Sigmoid colon (tissue), 7 donors: ENCODE measurements at places on chromosomes 1 and 21.

GRCh38 chr21:44716984-44717383 lies 5.6 kb upstream of the TSPEAR start:
- peaks cover 45% of the 10 kb centered on the region for H3K27me3 ChIP-seq
- H3K27ac ChIP-seq: no peak overlapping the region
- no peaks in the 10 kb centered on the region for H3K36me3 ChIP-seq
- DNase-seq: no peak

DNA sequence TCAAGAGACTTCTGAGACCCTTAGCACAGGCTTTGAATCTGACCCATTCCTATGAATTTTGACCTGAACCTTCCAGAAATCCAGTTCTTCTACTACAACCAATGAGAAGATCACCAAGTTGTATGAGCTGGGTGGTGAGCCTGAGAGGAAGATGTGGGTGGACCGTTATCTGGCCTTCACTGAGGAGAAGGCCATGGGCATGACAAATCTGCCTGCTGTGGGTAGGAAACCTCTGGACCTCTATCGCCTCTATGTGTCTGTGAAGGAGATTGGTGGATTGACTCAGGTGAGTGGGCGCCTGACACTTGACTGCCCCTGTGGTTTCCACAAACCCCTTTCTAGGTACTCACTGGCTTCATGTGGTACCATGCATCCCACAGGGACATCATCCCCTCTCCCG lies 20.0 kb upstream of the PIGV start:
- H3K27me3 ChIP-seq: no peaks in the 10 kb centered on the region
- H3K27ac ChIP-seq: no peak overlapping the region
- H3K36me3 ChIP-seq: peaks cover 42% of the 10 kb centered on the region
- no peak overlapping the region for H3K4me3 ChIP-seq
- no peak for DNase-seq

GRCh38 chr1:213977486-213977842 lies 10.3 kb upstream of the PROX1 start:
- no peak overlapping the region for H3K27ac ChIP-seq
- H3K27me3 ChIP-seq: peaks cover 14% of the 10 kb centered on the region
- no peak for DNase-seq

GRCh38 chr21:31042080-31042464 lies 3.8 kb upstream of the KRTAP19-8 start:
- H3K36me3 ChIP-seq: no peaks in the 10 kb centered on the region
- H3K27ac ChIP-seq: no peak overlapping the region
- no peaks in the 10 kb centered on the region for H3K27me3 ChIP-seq
- H3K4me1 ChIP-seq: no peaks in the 10 kb centered on the region
- no peak overlapping the region for H3K4me3 ChIP-seq

GRCh38 chr1:182304218-182304617 lies 87.4 kb downstream of the GLUL start:
- H3K36me3 ChIP-seq: no peaks in the 10 kb centered on the region
- no peak for DNase-seq

- no peaks in the 10 kb centered on the region for H3K27me3 ChIP-seq
- peak overlapping the region; percentile 19 for H3K4me3 ChIP-seq
- peak overlapping the region; percentile 84 for H3K27ac ChIP-seq
- H3K36me3 ChIP-seq: no peaks in the 10 kb centered on the region
- peak; percentile 95 for DNase-seq
- peaks cover 19% of the 10 kb centered on the region for H3K4me1 ChIP-seq
These were observed 14.4 kb upstream of the ERVH48-1 start for GRCh38 chr21:42939582-42940413.

- no peak for DNase-seq
- no peaks in the 10 kb centered on the region for H3K27me3 ChIP-seq
These were observed 671.4 kb upstream of the ADGRL2 start for GRCh38 chr1:81129366-81129765.

DNA sequence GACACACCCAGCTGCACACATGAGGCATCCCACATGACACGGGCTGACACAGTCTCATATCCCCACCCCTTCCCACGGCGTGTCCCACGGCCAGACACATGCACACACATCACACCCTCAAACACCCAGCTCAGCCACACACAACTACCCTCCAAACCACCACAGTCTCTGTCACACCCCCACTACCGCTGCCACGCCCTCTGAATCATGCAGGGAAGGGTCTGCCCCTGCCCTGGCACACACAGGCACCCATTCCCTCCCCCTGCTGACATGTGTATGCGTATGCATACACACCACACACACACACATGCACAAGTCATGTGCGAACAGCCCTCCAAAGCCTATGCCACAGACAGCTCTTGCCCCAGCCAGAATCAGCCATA lies 22.6 kb downstream of the PODN start:
- no peaks in the 10 kb centered on the region for H3K4me1 ChIP-seq
- no peaks in the 10 kb centered on the region for H3K27me3 ChIP-seq
- H3K27ac ChIP-seq: no peak overlapping the region
- H3K36me3 ChIP-seq: peaks cover 63% of the 10 kb centered on the region
- no peak overlapping the region for H3K4me3 ChIP-seq

DNA sequence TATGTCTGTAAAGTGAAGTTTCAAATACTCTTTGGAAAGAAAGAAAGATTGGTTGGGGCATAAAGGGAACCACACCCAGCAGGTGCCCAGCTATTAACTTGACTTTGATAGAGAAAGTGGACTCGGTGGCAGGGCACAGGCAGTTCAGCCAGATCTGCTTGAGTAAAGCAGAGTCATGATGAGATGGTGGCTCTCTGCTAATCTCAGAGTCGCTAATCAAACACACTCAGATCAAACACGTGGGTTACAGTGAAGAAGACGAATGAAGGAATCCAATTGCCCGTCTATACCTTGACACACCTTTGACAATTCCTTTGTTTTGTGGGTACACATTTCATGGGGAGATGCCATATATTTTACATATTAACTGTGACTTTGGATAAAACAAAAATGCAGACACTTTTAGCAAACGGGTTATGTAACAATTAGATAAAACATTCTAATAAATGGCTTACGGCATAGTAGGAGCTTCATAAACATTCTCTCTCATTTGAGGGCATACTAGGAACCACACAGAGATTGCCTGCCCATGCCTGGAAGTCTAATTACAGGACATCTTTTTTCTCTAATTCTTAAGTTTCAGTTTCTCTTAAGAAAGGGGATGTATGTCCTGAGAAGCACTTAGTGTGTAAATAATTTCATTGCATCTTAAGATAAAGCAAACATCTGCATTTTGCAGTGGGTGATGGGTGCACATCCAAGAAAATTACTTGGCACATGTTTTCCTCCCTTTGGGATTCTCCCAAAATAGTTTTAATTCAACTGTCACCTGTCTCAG lies 7.2 kb downstream of the CBR1 start:
- H3K4me3 ChIP-seq: no peak overlapping the region
- no peak overlapping the region for H3K27ac ChIP-seq
- DNase-seq: no peak
- no peaks in the 10 kb centered on the region for H3K36me3 ChIP-seq

DNA sequence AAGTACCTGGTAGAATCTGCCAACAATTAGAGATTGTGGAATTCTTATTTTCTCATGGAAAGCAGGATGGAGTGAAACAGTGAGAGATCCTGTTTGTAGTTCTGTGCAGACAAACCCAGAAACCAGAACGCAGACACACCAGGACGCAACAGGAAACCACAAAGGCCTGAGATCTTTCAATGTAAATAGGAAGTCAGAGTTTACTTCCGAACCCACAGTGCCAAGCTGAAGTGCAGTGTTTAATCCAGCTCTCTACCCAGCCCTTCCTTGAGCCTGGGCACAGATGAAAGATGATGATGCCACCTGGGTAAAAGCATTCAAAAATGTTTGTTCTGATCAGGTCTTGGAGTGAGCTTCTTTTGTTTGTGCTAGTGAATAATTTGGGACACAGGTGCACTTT lies 244.2 kb upstream of the HOOK1 start:
- peaks cover 4% of the 10 kb centered on the region for H3K4me1 ChIP-seq
- no peak overlapping the region for H3K27ac ChIP-seq
- H3K27me3 ChIP-seq: no peaks in the 10 kb centered on the region
- H3K4me3 ChIP-seq: no peak overlapping the region
- no peak for DNase-seq
- H3K36me3 ChIP-seq: no peaks in the 10 kb centered on the region

DNA sequence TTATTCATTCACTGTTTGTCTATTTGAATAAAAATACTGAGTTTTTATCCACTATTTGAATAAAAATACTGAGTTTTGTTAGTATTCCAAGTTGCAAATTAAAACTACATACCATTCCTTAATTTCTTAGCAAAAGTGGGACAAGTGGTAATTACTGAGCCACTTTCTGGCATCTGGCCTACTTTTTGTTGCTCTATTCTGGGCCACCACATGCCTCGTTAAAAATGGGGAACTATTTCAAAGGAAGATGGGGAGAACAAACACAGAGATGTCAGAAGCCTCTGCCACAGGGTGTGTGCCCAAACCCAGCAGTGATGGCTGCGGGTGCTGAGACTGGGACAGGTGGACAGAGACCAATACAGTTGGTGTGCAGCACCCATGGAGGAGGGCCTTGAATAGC lies 14.6 kb downstream of the PIGP start:
- no peak for DNase-seq
- no peaks in the 10 kb centered on the region for H3K27me3 ChIP-seq
- peaks cover 11% of the 10 kb centered on the region for H3K4me1 ChIP-seq

DNA sequence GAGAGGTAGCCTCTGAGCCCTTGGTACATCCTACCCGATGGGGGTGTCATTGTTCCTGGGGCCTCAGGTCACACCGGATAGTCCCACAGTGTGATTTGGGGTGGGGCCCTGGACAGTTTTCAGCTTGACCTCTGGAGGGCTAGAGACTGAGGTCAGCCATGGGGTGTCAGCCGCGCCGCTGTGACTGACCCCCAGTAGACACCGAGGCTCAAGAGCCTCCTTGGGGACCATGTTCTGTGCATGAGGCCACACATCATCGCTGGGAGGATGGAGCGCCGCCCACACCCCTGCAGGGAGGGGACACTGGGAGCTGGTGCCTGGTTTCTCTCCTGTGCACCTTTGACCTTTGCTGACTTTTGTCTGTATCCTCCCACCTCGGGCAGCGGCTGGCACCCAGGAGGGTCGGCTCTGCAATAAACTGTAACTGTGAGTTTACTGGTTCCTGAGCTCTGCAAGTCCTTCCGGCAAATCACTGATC lies 22.6 kb downstream of the ITGB2 start:
- H3K36me3 ChIP-seq: peaks cover 6% of the 10 kb centered on the region
- H3K27me3 ChIP-seq: no peaks in the 10 kb centered on the region
- no peaks in the 10 kb centered on the region for H3K4me1 ChIP-seq
- no peak for DNase-seq

- H3K27me3 ChIP-seq: no peaks in the 10 kb centered on the region
- no peak overlapping the region for H3K27ac ChIP-seq
- no peak overlapping the region for H3K4me3 ChIP-seq
- H3K36me3 ChIP-seq: no peaks in the 10 kb centered on the region
- no peak for DNase-seq
These were observed 126.8 kb upstream of the TNR start for GRCh38 chr1:175870217-175870616.

DNA sequence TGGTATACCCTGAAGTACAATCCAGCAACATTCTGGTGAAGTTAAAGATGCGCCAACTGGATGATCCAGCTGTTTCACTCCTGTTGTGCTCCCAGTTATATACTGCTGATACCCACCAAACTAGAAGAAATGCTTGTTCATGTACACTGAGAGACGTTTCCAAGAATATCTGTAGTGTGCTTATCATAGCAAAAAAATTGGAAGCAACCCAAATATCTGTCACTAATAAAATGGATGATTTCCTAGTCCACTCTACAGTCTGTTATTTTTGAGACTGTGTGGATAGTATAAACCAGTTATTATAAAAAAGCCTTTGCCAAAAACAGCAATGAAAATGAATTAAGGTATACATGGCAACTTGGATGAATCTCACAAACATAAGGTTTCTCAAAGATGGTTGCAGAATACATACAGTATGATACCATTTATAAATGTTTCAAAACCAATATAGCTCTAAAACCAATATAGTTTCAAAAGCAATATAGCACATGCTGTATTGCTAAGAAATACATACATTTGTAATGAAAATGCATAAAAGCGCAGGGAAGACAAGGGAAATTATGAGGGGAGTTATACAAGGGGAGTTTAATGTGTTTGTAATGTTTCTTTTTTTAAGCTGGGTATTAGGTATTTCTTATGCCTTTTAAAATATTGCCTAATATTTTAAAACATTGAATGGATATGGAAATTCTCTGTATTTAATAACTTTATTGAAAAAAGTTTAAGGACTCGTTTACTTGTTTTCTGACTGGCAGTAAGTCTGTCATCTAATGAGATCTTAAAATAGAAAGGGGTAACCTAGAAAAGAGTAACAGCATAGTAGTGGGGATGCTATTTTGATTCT lies 36.5 kb downstream of the GPSM2 start:
- H3K36me3 ChIP-seq: no peaks in the 10 kb centered on the region
- H3K27me3 ChIP-seq: no peaks in the 10 kb centered on the region
- no peak overlapping the region for H3K4me3 ChIP-seq
- no peak overlapping the region for H3K27ac ChIP-seq
- DNase-seq: no peak

DNA sequence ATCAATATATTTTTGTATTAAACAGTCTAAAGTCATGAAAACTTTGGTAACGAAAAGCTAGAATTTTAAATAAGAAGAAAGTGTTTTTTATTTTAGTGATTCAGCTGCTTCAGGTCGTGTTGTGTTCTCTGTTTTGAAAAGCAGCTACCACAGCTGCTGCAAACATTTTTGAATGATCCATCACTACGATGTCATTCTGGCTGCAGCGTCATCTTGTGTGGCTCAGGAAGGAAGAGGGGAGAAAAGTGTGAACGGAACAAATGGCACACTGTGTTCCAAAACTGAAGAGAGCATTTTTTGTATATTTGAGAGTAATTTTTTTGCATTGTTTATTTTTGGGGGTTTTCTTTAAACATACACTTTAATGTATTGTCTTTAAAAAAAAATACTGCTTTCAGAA lies 323.0 kb upstream of the ADGRL2 start:
- no peak overlapping the region for H3K27ac ChIP-seq
- no peak for DNase-seq
- H3K27me3 ChIP-seq: no peaks in the 10 kb centered on the region
- no peak overlapping the region for H3K4me3 ChIP-seq
- H3K36me3 ChIP-seq: no peaks in the 10 kb centered on the region

- H3K4me1 ChIP-seq: no peaks in the 10 kb centered on the region
- H3K36me3 ChIP-seq: no peaks in the 10 kb centered on the region
- no peak overlapping the region for H3K27ac ChIP-seq
- no peak overlapping the region for H3K4me3 ChIP-seq
These were observed 52.7 kb downstream of the AGBL4 start for GRCh38 chr1:49971088-49971487.

DNA sequence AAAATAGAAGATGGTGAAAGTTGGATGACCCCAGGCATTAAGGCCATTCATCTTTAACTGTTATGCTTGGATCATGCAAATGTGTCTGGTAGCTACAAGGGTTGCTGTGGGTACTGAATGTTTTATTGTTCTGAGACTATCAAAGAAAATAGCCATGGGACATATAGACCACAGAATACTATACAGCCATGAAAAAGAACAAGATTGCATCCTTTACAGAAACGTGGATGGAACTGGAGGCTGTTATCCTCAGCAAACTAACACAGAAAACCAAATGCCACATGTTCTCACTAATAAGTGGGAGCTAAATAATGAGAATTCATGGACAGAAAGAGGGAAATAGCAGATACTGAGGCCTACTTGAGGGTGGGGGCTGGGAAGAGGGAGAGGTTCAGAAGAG lies 249.0 kb downstream of the LTN1 start:
- H3K4me1 ChIP-seq: peaks cover 4% of the 10 kb centered on the region
- no peaks in the 10 kb centered on the region for H3K27me3 ChIP-seq
- no peak overlapping the region for H3K27ac ChIP-seq
- H3K4me3 ChIP-seq: no peak overlapping the region
- no peak for DNase-seq
